Right cardiac atrium (tissue), 5 donors: ENCODE measurements at places on chromosomes 3 and 15. TPM values are rescaled to one million over a fixed set of nuclear protein-coding genes. Genes with fewer than 3 reads are reported as not detected.

Gene FYCO1
- total RNA-seq, result 85.8 TPM

Gene EBLN2
- 1.3 TPM for total RNA-seq

Gene C2CD4B
- total RNA-seq, result 1.4 TPM

- no peak for DNase-seq
Measured at GRCh38 chr3:5011555-5012256, 32.5 kb downstream of the BHLHE40 start.

DNA sequence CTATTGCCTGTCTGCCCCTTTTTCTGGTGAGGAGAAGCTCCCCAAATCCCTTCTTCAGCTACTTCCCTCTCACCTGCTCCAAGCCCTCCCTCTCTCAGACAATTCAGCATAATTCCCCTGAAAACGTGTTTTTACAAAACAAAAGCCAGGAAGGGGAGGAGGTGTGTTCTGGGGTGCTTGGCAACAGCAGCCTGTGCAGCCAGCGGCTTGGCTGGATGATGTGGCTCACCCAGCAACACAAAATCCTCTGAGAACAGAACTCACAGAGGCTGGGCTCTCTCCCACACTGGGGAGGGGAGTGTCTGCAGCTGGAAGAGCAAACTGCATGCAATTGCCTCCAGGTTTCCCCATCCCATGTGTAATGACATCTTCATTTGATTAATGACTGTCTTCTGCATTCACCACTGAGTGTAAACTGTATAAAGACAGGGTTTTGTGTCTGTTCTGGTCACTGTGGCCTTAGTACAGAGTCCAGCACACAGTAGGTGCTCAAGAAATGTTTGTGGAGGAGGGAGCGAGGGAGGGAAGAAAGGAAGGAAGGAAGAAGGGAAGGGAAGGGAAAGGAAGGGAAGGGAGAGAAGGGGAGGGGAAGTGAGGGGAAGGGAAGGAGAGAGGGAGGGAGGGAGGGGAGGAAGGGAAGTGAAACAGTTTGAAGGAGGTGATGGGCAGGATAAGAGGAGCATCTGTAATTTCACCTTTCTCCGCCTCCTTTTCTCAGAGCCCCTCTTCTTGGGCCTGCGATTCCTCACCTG lies 70.1 kb upstream of the GLCE start:
- DNase-seq, result no peak

Gene SRPRB
- total RNA-seq, result 25.8 TPM

Gene GPR176
- 1.4 TPM for total RNA-seq

- no peak for DNase-seq
Measured at GRCh38 chr3:97899331-97899730, 72.9 kb downstream of the RIOX2 start.

DNA sequence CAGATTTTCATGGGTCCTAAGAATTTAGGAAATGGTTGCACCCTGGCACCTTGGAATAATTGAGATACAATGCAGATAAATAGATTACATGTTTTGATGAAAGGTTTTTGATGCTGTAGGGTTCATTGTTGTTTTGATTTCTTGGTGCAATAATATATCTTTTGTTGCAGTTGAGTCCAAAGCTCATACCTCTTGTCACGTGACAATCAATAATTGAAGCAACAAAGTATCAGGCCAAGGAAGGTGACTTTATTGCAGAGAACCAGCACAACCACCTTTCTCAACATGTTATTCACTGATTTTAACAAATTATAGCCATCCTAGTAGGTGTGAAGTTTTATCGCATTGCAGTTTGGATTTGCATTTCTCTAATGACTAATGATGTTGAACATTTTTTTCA lies 285.5 kb upstream of the SLCO3A1 start:
- DNase-seq, result no peak

- DNase-seq, result no peak
Measured at GRCh38 chr3:185503521-185503920, 4.7 kb upstream of the TMEM41A start.

GRCh38 chr3:161894657-161895056 lies 398.0 kb downstream of the OTOL1 start:
- no peak for DNase-seq

Gene ISLR2
- total RNA-seq, result 0.86 TPM

DNA sequence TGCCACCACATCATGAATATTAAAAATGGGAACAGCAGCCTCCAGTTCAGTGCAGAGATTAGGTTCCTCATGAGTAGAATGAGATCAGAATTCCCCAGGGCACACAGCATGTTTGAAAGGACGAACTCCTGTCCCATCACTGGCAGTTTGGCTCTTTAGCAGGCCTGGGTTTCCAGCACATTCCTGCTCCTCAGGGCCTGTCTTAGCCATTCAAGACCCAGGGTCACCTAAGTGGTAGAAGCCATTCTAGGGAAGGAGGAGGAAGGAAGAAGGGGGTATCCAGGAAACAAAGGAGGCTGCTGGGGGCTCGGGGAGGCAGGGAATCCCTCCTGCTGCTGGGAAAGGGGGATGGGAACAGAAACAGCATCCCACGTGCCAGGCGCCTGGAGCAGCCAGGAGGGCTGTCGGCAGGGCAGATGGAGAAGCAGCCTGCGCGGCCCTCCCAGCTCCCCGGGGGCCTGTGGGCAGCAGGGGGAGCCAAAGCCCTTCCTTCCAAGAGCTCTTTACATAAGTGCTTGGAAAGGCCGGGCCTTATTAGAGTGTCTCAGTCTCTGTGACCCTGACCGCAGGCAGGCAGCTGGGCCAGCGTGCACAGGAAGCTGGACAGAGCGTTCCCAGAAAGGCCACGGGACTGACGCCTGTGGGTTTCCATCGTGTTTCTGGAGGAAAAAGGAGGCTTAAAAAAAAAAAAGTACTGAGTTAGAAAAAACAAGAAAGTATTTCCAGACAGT lies 24.7 kb downstream of the LOXL1 start:
- DNase-seq, result peak; percentile 98

DNA sequence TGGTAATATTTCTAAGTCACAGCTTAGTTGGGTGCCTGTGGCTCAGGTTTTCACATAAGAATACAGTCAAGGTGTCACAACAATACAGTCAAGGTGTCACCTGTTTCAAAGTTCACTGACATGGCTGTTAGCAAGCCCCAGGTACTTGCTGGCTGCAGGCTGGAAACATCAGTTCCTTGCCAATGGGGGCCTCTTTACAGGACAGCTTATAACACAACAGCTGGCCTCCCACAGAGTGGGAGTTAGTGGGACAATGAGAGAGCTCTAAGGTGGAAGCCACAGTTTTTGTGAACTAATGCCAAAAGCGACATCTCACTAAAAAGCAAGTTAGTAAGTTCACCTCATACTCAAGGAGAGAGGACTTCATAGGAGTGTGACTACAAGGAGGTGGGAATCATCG lies 45.4 kb downstream of the GPR156 start:
- no peak for DNase-seq

Gene COMMD4
- total RNA-seq, result 36.9 TPM

DNA sequence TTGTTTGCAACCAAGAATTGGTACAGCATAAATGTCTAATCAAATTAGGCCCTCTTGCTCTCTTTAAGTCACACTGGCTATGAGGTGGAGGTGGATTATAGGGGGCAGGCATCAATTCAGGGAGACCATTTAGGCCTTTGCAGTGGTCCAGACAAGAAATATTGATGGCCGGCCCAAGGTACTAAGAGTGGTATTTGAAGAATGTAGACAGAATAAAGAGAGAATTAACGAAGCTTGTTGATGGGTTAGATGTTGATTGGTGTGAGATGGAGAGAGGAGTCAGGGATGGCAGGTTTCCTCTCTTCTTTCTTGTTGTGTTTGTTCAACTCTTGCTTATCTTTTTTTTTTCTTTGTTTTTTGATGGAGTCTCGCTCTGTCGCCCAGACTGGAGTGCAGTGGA lies 48.5 kb downstream of the PIK3CA start:
- DNase-seq, result no peak

Gene IL5RA
- total RNA-seq, result 3.5 TPM

DNA sequence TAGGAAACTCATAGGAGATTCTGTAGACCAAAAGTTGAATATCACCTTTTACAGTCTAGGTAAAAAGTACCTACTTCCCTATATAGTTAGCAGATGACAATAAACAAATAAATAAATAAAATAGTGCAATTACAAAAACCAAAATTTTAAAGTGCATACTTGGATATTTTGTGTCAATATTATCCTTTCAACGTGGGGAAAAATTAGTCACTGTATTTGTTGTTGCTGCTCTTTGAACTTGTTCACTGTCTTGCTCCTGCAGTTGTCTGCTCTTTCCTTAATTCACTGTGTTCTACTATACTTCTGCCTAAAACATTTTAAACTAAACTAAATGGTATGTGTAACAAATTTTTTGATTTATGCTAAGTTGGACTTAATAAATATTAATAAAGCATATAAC lies 889.0 kb downstream of the ROBO1 start:
- no peak for DNase-seq

DNA sequence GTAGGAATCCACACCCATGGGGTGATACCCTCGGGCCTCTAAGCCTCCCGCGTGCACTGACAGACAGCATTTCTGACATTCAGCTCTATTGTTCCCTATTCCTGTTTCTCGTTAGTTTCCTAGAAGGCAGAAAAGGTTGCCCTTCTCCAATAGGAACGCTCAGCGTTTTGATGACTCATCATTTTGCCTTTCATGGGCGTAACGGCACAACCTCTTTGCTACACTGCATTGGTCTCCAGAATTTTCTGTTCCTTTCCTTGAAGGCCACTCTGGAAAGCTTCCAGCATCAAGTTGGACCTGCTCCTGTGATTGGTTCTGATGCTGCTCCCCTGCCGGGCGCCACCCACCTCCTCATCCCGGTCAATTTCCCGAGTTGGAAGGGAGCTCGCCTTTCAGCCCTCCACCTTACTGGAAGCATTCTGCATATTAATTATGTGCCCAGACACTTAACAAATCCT lies 13.0 kb upstream of the TNK2 start:
- DNase-seq, result no peak

Gene CYP19A1
- 0.74 TPM for total RNA-seq

Gene KBTBD13
- 7.4 TPM for total RNA-seq

DNA sequence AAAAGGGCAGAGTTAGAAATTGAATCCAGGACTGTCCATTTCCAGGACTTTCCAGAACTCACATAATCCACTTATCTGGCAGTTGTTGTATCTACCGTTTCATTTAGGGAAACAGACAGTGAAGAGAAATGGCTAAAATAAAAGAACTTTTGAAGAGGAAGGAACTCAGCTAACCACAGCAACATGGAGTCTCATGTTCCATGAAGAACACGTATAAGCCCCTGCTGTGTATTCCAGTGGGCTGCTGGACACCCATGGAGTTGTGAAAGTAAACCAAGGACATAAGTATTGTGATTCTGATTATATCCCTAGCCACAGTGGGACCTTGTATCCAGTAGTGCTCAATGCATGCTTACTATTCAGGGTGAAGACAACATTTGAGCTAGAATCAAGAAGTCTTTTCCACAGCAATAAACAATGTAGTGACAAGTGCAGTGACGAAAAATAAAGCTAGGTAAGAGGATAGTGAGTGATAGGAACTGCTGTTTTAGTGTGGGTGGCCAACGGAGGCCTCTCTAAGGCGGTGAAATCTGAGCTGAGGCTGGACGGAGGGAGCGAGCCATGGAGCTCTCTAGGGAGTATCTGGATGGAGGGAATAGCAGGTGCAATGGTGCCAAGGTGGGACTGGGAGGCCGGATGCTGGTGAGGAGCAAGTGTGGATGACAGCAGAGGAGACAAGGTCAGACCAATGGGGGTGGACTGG lies 26.8 kb upstream of the TRH start:
- no peak for DNase-seq

Gene RLBP1
- total RNA-seq, result not detected
